ENCODE measurements at places on chromosomes 16 and 17.

DNA sequence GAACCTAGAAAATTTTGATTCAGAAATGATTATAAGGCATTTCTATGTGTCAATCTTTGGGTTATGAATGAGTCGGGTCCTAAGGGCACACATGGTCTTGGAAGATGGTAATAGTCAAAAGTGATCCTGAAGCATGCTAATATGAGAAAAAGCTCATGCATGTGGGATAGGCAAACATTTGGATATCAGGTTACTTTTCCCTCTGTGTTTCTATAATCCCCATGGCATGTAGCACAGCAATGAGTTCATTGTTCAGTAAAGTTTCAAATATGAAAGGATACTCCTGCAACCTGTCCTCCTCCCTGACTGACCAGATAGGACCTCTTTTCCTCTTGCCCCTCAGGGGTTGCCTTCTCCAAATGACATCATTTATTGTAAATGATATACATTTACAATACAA, 249.9 kb upstream of the MON1B start:
- no peak for DNase-seq

GRCh38 chr17:8558144-8558543, 72.4 kb downstream of the MYH10 start:
- no peak for DNase-seq

DNA sequence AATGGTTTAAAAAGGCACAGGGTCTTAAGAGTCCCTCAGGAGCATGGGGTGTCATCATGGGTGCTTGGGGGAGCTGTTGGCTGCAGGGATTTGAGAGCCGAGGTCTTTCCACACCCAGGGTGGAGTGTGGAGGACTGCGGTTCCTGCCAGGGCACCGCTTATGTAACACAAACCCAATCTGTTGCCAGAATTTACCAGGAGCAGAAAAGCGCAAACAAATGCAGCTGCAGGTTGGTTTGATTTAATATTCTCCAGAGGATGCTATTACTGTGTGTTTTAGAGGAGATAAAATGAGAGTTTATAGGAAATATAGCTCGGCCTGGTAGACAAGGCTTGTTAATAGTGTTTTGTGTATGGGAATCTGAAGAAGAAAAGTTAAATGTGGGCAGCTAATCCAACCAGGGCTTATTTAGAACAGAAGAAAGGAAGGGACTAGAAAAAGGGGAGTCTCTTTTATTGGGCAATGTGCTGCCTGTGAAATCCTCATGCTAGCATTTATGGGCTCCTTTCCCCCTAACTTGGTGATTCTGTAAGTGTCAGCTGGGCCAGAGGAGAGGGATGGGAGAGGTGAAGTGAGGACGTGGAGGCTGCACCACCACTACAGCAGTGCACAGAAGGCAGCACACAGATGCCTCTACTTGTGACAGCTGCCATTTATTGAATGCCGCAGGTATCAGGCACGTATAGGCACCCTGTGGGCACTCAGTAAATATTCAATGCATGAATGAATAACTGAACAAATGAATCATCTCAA, 174.7 kb downstream of the KATNIP start:
- DNase-seq: no peak

- DNase-seq: no peak
Measured at GRCh38 chr16:72189865-72190371, 18.0 kb upstream of the PMFBP1 start.

DNA sequence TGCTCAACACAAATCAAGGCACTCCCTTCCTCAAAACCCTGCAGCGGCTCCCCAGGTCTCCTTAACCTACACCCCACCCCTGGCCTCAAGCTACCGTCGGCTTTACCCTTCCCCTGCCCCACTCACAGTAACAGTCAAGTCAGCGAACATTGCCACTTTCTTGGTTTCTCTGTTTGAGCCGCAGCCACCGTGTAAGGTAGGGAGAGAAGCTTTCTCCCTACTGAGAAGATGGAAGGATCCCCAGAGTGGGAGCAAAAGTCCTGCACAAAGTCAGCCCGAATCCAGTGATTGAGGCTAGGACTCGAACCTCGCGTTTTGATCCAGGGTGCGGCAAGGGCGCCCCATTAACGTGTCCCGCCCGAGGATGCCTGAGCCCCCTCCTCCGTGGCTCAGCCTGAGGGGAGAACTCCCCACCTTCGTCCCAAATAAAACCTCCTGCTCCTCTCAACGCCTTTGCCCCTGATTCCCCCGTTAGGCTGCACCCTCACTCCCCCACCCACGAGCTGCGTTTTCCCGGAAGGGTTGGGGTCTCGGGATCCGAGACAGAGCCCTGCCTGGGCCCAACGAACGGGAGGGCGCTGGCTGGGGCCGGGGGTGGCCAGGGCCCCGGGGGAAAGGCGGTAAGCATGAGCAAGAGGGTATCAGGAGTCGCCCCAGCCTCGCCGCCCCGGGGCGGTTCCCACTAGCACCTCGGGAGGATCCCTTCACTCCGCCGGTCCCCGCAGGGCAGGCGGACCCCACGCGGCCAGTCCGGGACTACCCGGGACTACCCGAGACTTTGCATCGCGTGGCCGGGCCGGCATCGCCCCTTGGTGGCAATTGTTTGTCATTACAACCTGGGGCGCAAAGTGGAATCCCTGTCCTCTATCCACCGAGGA, 9.9 kb upstream of the NAGS start:
- peak; percentile 69 for DNase-seq

- DNase-seq: no peak
Measured at GRCh38 chr16:28011223-28011622, 52.3 kb downstream of the GSG1L start.

GRCh38 chr16:74990832-74991231, 5.9 kb upstream of the WDR59 start:
- no peak for DNase-seq

DNA sequence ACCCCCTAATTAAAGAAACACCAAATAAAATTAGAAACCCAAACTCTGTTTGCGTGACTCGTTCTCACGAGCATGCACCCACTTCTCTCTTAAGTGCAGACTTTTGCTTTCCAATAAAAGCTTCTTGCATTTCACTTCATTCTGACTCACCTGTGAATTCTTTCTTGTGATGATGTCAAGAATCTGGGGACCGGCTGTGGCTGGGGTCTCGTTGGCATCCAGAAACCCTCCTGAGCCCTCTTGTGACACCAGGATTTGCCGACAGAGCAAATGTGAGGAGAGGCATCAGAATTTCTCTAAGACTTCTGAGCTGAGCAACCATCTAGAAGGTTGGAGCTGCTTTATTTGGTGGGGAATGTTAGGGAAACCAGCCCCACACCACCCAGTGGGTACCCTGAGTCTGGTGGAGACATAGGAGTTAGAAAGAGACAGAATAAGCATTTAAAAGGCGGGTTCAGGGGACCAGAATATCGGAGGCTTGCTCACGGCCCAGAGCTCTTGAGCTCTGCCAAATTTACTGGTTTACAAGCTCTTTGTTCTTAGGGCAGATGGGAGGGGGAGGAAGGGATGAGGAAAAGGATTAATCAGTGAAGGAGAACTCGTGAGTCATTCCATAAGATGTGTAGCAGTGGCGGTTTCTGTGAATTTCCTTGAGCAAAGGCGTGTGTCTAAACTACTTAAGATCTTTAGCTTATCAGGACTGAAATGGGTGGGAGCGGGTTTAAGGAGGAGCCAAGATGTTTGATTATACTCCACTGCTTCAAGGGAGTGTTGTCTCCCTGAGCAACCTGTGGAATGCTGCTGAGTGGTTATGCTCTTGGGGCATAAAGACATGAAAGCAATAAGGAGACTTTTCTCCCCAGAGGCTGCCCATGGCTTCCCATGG, 24.2 kb upstream of the TMC5 start:
- DNase-seq: no peak

DNA sequence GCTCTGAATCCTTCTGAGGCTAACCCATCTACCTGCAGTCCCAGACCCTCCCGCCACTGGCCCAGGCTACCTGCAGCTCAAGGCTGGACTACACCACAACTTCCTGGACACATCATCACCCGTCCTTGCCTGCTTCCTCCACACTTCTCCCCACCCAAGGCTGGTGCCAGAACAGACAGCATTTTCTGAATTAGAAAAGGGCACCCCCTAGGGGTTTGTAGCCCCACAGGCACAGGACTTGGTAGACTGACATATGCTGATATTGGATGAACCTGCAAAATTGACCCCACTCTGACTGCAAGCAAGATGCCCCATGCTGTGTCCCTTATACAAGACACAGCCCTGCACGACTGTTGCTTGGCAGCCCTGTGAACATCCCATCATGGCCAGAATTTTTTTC, 271.5 kb upstream of the C16orf82 start:
- no peak for DNase-seq

DNA sequence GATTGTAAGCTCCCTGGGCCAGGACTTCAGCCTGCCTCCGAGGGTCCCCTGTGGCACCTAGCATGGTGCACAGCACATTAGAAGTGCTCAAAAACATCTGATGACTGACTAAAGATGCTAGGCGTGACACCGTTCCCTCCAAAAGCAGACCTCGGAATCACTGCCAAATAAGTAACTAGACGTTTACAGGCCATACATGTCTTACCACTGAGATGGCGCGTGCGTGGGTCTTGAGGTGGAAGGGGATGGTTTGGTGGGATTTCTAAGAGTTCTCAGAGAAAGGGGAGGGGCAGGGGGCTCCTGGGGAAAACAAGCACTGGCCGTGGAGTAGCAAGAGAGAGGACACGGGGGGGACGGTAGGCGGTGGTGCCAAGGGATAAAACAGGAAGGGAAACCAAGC, 12.4 kb downstream of the MPO start:
- DNase-seq: no peak
